ENCODE measurements at places on chromosomes 2 and 18. TPM values are rescaled to one million over a fixed set of nuclear protein-coding genes. Genes with fewer than 3 reads are reported as not detected.

- DNase-seq = no peak
These were observed 45.9 kb upstream of the AAK1 start for GRCh38 chr2:69689466-69689865.

The CD207 gene
- not detected for total RNA-seq

The ATP5F1A gene
- 393 TPM for total RNA-seq

DNA sequence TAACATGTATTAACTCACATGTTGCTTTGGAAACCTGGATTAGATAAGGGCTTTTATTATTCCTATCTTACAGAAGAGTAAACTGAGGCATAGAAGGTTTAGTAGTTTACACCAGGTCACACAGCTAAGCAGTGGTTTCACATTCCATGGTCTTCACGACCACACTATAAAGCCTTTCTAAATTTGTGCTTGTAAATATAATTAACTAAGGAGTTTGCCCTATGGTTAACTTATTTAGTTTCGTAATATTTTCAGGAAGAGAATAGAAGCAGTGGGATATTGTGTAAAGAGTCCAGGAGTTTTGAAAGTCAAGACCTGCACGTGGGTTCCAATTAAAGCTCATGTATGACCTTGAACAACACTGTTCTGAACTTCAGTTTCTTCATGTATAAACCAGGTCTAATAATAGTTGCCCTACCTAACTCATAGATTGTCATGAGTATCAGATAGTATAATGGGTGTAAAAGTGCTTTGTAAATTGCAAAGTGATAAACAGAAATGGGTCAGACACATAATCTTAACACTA, 19.5 kb upstream of the SOS1 start:
- no peak for DNase-seq

The ARMC9 gene
- total RNA-seq = 8.3 TPM

DNA sequence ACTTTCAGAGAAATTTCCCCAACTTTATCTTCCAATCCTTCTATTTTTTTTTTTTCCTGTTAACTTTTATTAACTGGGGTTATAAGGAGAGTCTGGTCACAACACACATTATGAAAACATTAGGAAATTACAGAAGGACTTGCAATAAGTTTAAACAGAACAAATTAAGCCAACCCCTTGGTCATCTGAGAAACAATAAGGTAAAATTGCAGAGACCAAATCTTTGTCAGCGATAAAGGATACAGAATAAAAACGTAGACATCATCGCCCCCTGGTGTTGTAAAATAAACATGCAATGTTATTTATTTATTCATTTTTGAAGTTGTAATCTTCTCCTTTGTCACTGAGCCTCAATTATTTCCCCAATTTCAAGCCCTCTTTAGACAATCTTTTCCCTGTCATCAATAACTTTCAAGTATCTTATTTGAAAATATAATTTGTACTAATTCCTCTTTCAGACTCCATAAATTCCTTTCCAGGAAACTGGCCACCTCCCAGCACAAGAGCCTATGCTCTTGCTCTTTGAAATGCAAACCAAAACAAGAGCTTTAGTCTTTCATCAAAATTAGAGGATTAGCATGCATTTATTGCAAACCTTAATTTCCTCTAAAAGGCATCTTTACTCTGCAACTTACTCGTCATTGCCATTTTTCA, 19.5 kb downstream of the G6PC2 start:
- no peak for DNase-seq

The UGT1A3 gene
- not detected for total RNA-seq

The CRYBA2 gene
- total RNA-seq = not detected

- no peak for DNase-seq
These were observed 50.8 kb downstream of the WIPF1 start for GRCh38 chr2:174546519-174547506.

The TNS1 gene
- total RNA-seq = 135 TPM

- no peak for DNase-seq
These were observed 70.3 kb downstream of the HAUS1 start for GRCh38 chr18:46174342-46175041.

GRCh38 chr2:141610564-141611175, 520.1 kb downstream of the LRP1B start:
- no peak for DNase-seq

The PLGLB2 gene
- total RNA-seq = 1.7 TPM

DNA sequence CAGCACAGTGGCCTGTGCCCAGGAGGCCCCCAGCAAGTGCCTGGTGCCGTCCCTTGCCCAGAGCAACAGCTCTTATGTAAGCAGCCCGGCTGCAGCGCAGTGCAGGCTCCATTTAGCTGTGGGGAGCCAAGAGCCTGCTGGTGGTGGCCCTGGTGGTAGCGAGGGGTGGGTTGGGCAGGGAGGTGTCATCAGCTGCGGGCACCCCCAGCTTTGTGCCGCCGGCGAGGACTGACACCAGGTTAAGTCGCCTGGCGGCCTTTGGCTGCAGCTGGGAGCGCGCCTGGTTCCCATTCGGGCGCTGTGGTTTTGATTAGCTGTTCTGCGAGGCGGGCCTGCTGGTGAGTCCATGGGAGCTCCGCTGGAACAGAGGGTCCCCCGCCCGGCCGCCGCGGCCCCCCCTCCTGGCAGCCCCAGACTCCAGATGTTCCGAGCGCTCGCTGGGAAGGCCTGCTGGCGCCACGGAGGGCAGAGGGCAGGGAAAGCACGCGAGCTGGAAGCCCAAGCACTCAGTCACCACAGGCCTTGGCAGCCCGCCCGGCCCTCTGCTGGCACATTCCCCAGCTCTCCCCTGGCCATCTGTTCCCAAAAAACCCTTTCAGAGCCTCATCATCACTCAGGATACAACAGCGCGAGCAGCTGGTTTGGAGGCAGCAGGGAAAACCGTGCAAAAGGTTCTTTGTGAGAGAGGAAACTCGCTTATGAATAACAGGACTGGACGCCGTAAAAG, 18.4 kb downstream of the ATOH8 start:
- peak; percentile 95 for DNase-seq

The TBR1 gene
- total RNA-seq = 1.2 TPM

- no peak for DNase-seq
These were observed 446.3 kb downstream of the LPIN1 start for GRCh38 chr2:12192762-12193161.

- no peak for DNase-seq
These were observed 5.4 kb downstream of the NPPC start for GRCh38 chr2:231920795-231921194.

DNA sequence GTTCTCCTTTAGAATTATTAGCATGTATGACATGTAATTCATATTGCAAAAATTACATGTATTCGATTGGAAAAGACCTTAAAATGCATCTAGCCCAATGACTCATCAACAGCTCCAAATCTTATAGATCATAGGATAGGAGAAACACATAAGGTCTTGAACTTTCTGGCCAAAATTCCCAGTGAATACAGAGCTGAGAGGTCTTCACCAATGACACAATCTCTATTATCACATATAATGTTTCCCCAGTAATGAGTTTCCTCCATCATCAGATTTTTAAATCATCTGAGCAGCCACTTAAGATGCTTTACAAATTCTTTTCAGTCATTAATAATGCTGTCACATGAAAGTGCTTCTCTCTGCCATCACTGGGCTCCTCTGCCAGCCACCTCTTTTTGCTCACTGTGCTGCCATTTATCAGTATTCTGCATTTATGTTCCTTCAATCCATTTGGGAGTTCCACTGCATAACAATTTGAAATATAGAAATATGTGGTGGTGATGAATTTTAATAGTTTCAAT, 804.9 kb downstream of the SUCLG1 start:
- DNase-seq = no peak

DNA sequence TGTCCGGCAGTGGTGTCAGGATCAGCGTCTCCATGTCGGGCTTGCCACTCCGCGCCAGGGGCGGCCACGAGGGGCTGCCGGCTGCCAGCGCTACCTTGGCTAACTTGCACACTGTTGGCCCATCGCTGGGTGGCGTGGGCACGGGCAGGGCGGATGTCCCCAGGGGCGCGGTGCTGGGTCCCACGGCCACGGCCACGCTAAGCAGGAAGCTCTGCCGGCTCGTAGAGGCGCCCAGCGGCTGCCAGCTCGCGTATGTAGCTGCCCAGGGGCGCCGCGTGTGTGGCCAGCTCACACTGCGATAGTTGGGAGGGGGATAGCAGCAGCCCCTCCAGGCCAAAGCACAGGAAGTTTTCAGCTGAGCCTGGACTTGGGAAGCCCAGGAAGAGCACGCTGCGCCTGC, 249.4 kb downstream of the ANKRD30B start:
- DNase-seq = no peak

The ZNF385B gene
- 0.82 TPM for total RNA-seq

DNA sequence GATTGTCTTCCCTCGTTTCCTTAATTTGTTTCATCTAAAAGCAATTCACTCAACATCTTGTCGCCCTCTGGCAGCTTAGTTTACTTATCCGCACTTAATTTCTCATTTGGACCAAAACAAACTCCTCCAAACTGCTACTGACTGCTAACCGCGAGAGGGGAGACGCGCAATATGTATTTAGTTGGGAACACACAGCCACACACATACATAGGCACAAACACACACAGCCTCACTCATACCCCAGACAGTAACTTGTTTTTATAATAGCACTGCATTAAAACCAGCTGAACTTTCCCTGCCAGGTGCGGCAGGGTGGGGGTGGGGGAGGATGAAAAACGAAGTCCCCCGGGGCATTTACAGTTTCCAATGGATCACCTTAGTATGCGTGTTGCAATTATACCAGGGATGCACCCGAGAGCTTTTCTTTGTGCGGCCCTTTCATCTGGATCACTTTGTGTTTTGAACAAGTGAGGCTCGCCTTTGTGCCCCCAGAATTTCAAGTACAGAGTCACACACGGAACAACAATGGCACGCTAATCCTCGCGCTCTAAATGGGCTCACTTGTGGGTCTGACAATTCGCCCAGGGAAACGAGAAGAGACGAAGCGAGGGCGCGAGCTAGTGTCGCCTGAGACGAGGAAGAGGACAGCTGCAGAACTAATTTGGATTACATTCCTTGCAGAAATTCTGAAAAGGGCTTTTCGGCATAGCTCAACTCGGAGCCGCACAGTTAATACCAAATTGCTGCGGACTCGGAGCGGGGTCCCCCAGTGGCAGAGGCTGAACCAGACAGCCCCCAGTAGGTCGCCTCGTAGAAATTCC, 2.4 kb downstream of the ERBB4 start:
- DNase-seq = no peak

The DNAJC5G gene
- not detected for total RNA-seq

- DNase-seq = no peak
These were observed 161.7 kb upstream of the SIX3 start for GRCh38 chr2:44779793-44780192.

- no peak for DNase-seq
These were observed 803.6 kb upstream of the FANCL start for GRCh38 chr2:59044736-59045135.

The LAPTM4A gene
- 306 TPM for total RNA-seq

- DNase-seq = no peak
These were observed 21.2 kb downstream of the CABYR start for GRCh38 chr18:24160086-24160485.
